ENCODE measurements at places on chromosomes 5 and 9.

DNA sequence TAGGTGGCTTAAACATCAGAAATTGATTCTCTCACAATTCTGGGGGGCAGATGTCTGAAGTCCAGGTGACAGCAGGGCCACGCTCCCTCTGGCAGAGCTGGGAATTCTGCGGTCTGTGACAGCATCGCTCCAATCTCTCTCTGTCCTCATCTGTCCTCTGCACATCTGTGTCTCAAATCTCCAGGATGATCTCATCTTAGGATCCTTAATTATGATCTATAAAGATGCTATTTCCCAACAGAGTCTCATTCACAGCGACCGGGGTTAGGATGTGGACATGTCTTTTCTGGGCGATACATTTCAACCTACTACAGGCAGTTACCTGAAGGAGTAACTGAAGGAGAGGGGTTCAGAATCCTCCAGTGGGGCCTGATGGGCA lies 31.4 kb downstream of the ANKRD33B start:
- H3K36me3 ChIP-seq = no peaks in the 10 kb centered on the region
- H3K4me1 ChIP-seq = peaks cover 41% of the 10 kb centered on the region
- H3K27me3 ChIP-seq = no peaks in the 10 kb centered on the region
- peak overlapping the region; percentile 6 for H3K27ac ChIP-seq
- no peak for DNase-seq
- H3K4me3 ChIP-seq = peak overlapping the region; percentile 47

DNA sequence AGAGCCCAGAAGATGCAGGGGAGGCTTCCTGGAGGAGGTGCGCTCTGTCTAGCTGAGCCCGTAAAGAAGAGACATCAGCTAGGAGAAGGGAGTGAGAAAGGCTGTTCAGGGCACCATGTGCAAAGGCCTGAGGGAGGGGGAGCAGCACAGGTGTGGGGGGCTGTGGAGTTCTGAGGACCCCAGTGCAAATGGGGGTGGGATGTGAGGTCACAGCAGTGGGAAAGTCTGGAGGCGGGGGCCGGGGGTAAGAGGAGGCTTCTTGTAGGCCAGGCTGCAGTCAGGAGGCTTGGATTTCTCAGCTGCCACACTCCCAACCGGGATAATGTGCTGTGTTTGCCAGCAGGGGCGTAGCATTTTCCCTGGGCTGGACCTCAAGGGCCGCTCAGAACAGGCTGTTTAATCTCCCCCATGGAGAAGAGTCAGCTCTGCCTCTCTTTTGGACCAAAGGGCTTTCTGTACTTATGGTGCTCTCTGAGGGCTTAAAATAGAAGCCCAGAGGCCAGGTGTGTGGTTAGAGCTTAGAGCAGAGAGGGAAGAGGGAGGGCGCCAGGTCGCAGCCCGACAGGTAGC lies 5.7 kb downstream of the NEURL1B start:
- H3K36me3 ChIP-seq = no peaks in the 10 kb centered on the region
- H3K4me1 ChIP-seq = peaks cover 88% of the 10 kb centered on the region
- peak overlapping the region; percentile 68 for H3K27ac ChIP-seq
- peak; percentile 59 for DNase-seq

GRCh38 chr9:7536310-7536939 lies 263.2 kb downstream of the DMAC1 start:
- H3K36me3 ChIP-seq = no peaks in the 10 kb centered on the region
- H3K27me3 ChIP-seq = no peaks in the 10 kb centered on the region
- DNase-seq = peak; percentile 43
- no peaks in the 10 kb centered on the region for H3K4me1 ChIP-seq

GRCh38 chr9:4416467-4416866 lies 73.8 kb upstream of the SLC1A1 start:
- H3K36me3 ChIP-seq = no peaks in the 10 kb centered on the region
- DNase-seq = no peak
- no peaks in the 10 kb centered on the region for H3K27me3 ChIP-seq
- no peak overlapping the region for H3K27ac ChIP-seq

DNA sequence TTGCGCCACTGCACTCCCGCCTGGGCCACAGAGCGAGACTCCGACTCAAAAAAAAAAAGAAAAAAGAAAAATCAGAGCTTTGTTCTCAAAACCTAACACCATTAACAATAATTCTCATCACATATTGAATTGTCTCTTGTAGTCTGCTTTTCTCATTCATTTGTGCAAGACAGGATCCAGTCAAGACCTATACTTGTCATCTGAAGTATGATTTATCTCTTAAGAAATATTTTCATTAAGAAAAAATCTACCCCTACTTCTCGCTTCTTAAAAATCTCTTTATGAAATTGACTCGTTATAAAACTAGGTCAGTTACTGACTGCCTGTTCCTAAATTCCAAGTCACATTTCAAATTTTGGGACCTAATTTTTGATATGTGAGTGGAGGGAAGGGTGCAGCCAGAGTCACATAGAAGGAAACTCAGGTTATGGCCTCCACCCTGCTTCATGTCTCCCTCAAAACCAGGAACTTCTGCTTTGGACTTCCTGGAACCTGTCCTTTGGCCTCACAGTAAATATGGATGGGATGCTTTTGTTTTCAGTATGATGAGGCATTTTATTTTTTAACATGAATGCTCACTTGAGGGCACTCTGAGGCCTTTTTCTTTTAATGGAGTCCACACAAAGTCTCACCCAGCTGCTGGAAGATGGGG lies 18.9 kb downstream of the ZNF169 start:
- H3K4me3 ChIP-seq = no peak overlapping the region
- DNase-seq = no peak
- peaks cover 23% of the 10 kb centered on the region for H3K36me3 ChIP-seq
- no peaks in the 10 kb centered on the region for H3K27me3 ChIP-seq
- H3K27ac ChIP-seq = no peak overlapping the region

GRCh38 chr5:2675548-2675947 lies 75.9 kb downstream of the IRX2 start:
- H3K4me3 ChIP-seq = no peak overlapping the region
- no peak for DNase-seq
- H3K4me1 ChIP-seq = no peaks in the 10 kb centered on the region
- H3K36me3 ChIP-seq = no peaks in the 10 kb centered on the region
- peaks cover 4% of the 10 kb centered on the region for H3K27me3 ChIP-seq
- H3K27ac ChIP-seq = no peak overlapping the region

- DNase-seq = no peak
- H3K27me3 ChIP-seq = no peaks in the 10 kb centered on the region
- H3K4me1 ChIP-seq = no peaks in the 10 kb centered on the region
- H3K36me3 ChIP-seq = no peaks in the 10 kb centered on the region
Observed at GRCh38 chr9:119986713-119987112, 593.3 kb downstream of the CDK5RAP2 start.

DNA sequence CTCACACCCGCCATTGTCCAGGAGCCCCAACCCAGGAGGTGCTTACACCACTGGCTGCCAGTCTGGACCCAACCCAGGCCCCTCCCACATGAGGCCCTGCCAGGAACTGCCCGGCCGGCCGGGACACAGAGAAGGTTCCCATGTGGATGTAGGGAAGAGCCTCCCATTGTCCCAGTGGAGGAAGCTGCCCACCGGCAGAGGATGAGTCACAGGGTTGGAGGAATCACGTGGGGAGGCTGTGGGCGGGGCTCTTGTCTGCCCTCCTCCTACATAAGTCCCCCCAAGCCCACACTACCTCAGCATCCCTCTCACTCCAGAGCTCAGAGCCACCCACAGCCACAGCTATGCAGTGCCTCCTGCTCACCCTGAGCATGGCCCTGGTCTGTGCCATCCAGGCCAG lies 26.1 kb downstream of the PAEP start:
- no peak for DNase-seq
- H3K36me3 ChIP-seq = no peaks in the 10 kb centered on the region
- H3K4me3 ChIP-seq = no peak overlapping the region
- no peaks in the 10 kb centered on the region for H3K4me1 ChIP-seq

DNA sequence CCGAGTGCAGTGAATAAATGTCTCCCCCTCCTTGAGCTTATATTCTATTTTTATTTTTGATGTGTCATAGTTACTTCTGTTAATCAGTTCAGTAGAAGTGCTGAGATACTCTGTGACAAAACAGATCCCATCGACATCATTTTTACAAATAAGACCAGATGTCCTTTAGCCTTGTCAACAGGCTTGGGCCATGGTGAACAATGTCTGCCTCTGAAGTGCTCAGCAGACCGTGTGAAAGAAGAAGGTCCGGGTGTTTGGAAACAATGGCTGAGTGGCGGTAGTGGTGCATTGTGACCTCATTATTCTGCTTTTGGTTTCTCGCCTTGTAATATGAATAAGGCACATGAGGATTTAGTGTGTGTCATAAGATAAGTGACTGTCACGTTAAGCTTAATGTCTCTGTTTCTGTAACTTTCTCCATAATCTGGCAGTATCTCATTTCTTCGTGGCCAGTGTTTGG lies 71.2 kb downstream of the SYK start:
- no peaks in the 10 kb centered on the region for H3K27me3 ChIP-seq
- no peak overlapping the region for H3K4me3 ChIP-seq
- H3K36me3 ChIP-seq = no peaks in the 10 kb centered on the region
- no peak for DNase-seq
- no peaks in the 10 kb centered on the region for H3K4me1 ChIP-seq
- H3K27ac ChIP-seq = peak overlapping the region; percentile 30

- H3K27ac ChIP-seq = no peak overlapping the region
- no peak overlapping the region for H3K4me3 ChIP-seq
- peaks cover 19% of the 10 kb centered on the region for H3K36me3 ChIP-seq
- DNase-seq = no peak
- no peaks in the 10 kb centered on the region for H3K27me3 ChIP-seq
Observed at GRCh38 chr5:172908662-172909061, 50.6 kb upstream of the RPL26L1 start.

DNA sequence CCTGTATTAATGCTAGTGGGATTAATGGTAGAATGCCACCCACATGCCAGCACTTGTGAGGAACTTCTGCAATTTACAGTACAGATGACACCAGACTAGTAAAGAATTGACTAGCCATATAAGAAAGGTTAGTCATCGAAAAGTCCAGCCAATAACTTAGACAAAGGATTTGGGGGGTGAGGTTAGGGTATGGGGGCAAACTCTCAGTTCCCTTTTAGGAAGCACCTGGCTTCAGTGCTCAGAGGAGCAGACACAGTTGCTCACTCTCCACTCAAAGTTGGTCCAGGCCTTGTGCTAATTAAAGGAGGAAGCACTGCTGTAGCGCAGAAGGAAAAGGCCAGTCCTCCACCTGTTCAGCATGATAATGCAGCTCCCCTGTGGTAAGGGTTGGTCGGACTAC lies 25.2 kb downstream of the TGFBR1 start:
- H3K27me3 ChIP-seq = no peaks in the 10 kb centered on the region
- no peak overlapping the region for H3K4me3 ChIP-seq
- DNase-seq = no peak
- no peak overlapping the region for H3K27ac ChIP-seq
- H3K4me1 ChIP-seq = peaks cover 14% of the 10 kb centered on the region

GRCh38 chr9:12775679-12776512 lies 1.1 kb downstream of the LURAP1L start:
- no peaks in the 10 kb centered on the region for H3K36me3 ChIP-seq
- H3K4me3 ChIP-seq = peak overlapping the region; percentile 89
- DNase-seq = peak; percentile 72
- no peaks in the 10 kb centered on the region for H3K4me1 ChIP-seq
- no peaks in the 10 kb centered on the region for H3K27me3 ChIP-seq

GRCh38 chr5:18097817-18098216 lies 463.6 kb downstream of the TAF11L14 start:
- no peaks in the 10 kb centered on the region for H3K27me3 ChIP-seq
- H3K4me3 ChIP-seq = no peak overlapping the region

DNA sequence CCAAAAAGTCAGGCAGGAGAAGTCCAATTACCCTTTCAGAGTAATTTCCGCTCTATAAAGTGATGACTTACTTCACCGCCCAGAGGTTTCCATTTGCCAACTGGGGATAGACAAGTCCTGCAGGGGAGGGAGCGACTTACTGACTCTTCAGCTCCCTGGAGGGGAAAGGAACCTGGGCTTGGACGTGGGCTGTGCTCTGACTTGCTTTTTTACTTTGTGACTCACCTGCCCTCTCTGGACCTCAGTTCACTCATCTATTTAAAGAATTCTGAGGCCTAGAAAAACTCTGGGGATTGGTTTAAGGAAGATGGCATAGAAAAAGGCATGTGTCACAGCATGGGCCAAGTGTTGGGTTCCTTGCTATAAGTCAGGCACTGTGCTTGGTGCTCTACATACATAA lies 180.4 kb upstream of the TRIM32 start:
- no peaks in the 10 kb centered on the region for H3K4me1 ChIP-seq
- H3K4me3 ChIP-seq = no peak overlapping the region
- no peaks in the 10 kb centered on the region for H3K36me3 ChIP-seq
- DNase-seq = no peak
- no peak overlapping the region for H3K27ac ChIP-seq

DNA sequence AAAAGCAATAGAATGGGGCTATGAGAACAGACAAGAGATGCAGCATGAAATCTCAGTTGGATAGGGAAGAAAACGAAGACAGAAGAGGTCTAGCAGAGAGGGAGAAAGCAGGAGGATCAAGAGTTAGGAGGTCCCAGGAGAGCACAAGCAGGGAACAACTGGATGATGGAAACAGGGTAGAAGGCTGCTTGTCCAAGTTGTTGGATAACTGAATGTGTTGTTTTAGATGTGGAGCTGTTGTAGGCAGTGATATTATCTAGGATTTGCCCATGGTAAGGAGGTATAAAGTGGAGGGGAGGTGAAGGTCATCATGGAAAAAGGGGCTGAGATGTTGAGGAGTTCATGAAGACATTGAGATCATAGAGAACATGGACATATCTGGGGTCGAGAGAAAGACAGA lies 12.4 kb upstream of the RHOBTB3 start:
- no peaks in the 10 kb centered on the region for H3K27me3 ChIP-seq
- no peak overlapping the region for H3K27ac ChIP-seq
- no peaks in the 10 kb centered on the region for H3K36me3 ChIP-seq
- H3K4me3 ChIP-seq = no peak overlapping the region

GRCh38 chr5:115345344-115345743 lies 48.9 kb upstream of the CCDC112 start:
- no peak for DNase-seq
- H3K27ac ChIP-seq = no peak overlapping the region
- no peaks in the 10 kb centered on the region for H3K27me3 ChIP-seq

GRCh38 chr9:21751998-21752397 lies 50.4 kb upstream of the MTAP start:
- H3K4me1 ChIP-seq = no peaks in the 10 kb centered on the region
- H3K27me3 ChIP-seq = peaks cover 26% of the 10 kb centered on the region
- DNase-seq = no peak
- no peaks in the 10 kb centered on the region for H3K36me3 ChIP-seq

GRCh38 chr5:14628346-14628745 lies 36.2 kb upstream of the OTULIN start:
- H3K36me3 ChIP-seq = no peaks in the 10 kb centered on the region
- no peak overlapping the region for H3K27ac ChIP-seq
- no peak overlapping the region for H3K4me3 ChIP-seq
- DNase-seq = peak; percentile 36
- H3K27me3 ChIP-seq = no peaks in the 10 kb centered on the region

DNA sequence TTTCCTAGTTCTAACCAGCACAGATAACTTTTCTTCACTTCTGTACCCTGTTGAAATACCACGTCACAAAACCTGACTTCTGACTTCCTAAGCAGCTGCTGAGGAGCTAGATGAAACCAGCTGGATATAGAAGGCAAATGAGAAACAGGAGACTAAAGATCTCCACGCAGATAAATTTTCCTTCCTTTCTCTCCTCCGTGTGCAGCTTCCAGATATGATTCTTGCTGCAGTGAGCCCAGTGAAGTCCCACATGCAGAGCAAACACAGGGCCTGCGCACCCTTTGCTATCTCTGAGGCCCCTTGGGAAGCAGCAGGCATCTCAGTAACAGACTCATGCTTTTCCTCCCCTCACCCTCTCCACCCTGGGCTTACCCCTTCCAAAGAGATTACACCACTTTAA lies 1638.3 kb downstream of the MAT2B start:
- no peaks in the 10 kb centered on the region for H3K27me3 ChIP-seq
- no peak overlapping the region for H3K4me3 ChIP-seq
- no peak overlapping the region for H3K27ac ChIP-seq
- no peaks in the 10 kb centered on the region for H3K36me3 ChIP-seq
